ENCODE measurements at places on chromosomes 4 and X.

DNA sequence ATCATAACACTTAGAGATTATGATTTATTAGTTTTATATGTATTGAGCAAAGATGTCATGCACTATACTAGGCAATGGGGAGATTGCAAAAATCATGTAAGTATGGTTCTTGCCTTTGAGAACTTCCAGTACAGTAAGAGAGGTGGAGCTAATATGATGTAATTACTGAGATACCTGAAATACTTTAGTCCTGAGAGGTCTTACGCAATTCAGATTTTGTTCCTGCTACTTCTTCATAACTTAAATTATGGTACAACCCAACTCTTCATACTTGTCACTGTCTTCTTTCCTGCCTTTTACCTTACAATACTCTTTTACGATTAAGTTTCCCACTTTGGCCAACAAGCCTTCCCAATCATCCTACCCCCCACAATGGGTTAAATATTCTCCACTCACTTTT lies 564.2 kb upstream of the PITX2 start:
- DNase-seq: no peak

DNA sequence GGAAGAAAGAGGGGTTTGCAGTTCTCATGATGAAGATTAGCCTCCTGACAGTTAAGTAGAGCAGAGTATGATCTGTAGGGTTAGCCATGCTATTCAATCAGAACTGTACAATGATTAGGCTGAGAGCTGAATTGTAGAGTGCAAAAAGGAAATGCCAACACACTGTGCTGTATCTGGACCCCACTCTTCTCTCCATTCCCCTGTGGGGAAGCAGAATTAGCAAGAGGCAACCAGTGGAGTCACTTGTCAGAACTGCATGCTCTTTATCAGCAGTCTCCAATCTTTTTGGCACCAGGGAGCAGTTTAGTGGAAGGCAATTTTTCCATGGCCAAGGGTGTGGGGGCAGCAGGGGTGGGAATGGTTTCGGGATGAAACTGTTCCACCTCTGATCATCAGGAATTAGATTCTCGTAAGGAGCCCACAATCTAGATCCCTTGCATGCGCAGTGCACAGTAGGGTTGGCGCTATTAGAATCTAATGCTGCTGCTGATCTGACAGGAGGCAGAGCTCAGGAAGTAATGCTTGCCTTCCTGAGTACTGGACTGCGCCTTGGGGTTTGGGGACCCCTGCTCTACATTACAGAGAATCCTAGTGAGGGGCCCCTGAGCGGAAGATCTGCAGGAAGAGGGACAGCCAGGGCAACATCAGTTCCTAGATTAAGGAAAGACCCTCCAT lies 19.4 kb downstream of the TBC1D9 start:
- DNase-seq: no peak

DNA sequence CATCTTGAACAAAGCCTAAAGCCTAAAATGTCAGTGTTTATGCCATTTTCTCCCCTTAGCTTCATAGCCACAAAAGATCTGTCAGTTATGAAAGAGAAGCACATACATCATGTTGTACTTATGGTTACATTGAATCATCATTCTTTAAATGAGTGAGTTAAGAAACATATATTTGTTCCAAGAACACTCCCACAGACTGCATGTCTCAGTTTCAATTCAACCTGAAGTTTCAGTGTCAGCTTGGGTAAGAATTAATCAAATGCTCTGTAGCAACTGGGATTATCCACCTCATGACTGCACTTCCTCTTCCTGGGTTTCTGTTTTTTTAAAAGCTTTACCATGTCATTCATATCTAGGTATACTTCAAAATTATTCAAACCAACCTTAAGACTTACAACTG lies 3.9 kb upstream of the TMPRSS11B start:
- DNase-seq: no peak

GRCh38 chr4:171981185-171981584 lies 168.0 kb downstream of the GALNTL6 start:
- no peak for DNase-seq

GRCh38 chr4:3118312-3118711 lies 43.8 kb downstream of the HTT start:
- no peak for DNase-seq

- DNase-seq: no peak
These were observed 69.5 kb downstream of the AASDH start for GRCh38 chr4:56317749-56318148.

DNA sequence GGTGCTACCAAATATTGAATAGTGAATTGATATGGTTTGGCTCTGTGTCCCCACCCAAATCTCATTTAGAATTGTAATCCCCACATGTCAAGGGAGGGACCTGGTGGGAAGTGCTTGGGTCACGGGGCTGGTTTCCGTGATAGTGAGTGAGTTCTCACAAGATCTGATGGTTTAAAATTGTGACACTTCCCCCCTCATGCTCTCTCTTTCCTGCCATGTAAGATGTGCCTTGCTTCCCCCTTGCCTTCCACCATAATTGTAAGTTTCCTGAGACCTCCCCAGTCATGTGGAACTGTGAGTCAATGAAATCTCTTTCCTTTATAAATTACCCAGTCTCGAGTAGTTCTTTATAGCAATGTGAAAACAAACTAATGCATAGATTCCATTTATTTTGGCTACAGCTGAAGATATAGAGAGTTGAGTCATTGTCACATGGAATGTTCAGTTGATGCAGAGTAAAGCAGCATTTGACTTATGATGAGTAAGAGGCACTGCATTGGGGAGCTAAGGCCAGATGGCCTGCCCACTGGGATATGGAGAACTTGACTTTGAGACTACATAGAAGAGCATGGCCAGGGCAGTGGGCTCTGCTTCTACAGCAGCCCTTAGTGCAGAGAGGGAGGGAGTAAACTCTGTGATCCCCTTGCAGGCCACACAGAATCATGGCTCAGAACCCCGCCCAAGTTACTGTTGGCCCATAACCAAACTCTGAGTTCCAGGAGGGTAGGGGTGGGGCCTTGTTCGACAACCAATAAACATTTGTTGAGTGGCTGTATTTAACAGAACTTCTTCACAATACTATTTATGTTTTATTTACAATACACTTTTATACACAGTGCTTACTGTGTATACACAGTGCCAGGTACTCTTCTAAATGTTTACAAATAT lies 34.2 kb downstream of the RAI2 start:
- DNase-seq: no peak

GRCh38 chr4:22345678-22346077 lies 170.2 kb downstream of the ADGRA3 start:
- no peak for DNase-seq

DNA sequence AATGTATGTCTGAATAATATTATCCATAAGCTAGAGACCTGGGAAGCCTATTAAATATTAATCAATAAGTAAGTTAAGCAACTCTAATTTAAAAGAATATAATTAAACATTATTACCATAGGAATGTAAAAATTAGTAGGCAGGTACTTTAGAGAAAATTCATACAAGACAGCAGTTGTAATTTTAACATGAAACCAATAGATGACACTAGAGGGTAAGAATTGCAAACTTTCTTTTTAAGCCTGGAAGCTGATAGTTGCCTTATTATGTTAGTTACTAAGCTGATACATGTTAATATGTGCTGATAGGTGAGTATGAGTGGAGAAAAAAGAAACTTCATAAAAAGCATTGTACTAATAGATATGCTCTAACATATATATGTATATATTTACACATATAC lies 1157.4 kb downstream of the FAM133A start:
- DNase-seq: no peak

DNA sequence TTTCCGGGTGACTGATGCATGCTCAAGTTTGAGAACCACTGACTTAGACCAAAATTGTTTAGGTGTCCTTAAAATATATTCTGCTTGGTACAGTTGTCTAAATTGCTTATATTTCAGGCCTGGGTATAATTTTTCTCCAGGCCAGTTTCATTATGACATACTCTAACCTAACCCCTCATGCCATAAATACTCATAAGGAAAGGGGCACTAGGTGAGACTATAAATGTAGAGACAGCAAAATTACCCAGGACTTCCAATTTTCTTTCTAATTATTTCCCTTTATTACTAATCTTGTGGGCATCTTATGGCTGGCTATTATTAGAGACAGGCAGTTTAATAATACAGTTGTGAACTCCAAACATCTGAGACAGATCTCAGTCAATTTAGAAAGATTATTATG lies 150.2 kb downstream of the RRAGB start:
- DNase-seq: no peak

GRCh38 chrX:103688946-103689345 lies 2.4 kb upstream of the MORF4L2 start:
- no peak for DNase-seq

DNA sequence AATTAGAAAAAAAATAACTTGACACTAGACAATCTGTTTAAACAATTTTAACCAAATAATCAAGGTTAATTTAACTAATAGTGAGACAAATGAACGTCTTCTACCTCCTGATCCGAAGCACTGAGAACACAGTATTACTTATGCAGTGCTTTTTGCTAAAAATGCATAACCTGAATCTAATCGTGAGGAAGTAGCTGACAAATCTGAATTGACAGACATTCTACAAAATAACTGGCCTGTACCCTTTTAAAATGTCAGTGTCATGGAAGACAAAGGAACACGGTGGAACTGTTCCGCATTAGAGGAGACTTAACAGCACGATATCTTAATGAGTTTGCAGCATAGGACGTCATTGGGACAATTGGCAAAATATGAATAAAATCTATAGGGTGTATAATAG lies 631.2 kb upstream of the ZFP42 start:
- DNase-seq: no peak

DNA sequence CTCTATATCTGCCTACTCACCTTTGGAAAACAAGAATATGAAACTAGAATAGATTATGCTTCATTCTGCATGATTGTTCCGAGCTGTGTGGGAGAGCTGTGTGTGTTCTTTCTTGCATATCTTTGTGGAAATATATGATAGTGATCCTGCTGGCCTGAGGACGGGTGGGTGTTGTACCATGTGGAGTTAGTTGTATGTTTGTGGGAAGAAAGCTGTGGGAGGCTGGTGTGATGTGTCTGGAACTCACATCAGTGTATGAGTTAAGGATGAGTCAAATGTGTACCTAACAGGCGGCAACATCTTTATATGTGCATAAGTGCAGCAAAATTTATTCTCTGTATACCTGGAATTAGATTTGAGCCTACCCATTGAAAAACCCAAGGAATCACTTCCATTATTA lies 208.1 kb upstream of the ADGRL3 start:
- DNase-seq: no peak

GRCh38 chr4:159191989-159192388 lies 89.1 kb downstream of the RAPGEF2 start:
- no peak for DNase-seq

DNA sequence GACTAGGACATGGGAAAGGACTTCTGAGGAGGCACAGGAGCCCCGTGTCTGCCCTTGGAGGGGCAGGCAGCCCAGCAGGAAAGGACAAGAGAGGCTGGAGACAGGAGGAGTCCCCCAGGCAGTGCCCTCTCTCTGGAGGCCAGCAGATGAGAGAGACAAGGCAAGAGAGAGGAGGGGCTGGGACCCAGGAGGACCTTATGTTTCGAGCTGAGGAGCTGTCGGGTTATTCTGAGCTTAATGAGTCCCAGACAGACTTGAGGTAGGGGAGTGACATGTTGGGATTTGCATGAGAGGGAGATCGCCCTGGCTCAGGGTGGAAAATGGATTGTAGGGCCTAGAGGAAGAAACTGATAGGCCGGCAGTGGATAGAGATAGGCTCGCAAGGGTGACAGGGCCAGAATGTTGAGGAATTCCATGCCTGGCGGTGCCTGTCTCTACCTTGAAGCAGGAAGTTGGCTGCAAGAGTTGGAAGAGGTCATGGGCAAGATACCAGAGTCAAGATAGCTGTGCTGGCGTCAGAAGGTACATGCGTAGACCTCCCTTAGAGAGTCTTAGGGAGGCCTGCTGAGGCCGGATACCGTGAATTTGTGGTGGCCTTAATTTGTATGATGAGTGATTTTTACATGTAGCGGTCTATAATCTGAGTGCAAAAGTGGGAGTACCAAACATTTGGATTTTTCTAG lies 19.4 kb downstream of the STOX2 start:
- no peak for DNase-seq

DNA sequence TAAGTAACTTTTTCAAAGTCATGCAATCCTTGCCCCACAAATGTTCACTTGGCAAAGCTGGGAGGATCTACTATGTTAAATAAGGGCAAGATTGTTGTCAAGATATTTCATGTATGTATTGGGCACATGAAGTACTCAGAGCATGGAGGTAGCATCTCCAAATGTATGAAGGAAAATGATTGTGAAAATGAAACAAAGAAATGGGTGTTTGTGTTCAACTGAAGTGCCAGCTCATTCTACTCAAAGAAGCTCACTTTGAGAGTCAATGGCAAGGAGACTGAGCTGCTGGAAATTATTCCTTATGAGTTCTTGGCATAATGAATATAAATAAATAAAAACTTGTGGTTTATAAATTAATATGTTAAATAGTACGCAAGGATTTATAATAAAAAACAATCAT lies 124.5 kb upstream of the ARSJ start:
- no peak for DNase-seq

GRCh38 chr4:8001564-8002355 lies 62.1 kb upstream of the AFAP1 start:
- DNase-seq: no peak

- DNase-seq: no peak
These were observed 87.5 kb upstream of the ZFP42 start for GRCh38 chr4:187908079-187908561.

- DNase-seq: no peak
These were observed 176.0 kb downstream of the SHOX start for GRCh38 chrX:806586-806985.

GRCh38 chr4:53044651-53044960 lies 182.5 kb downstream of the RASL11B start:
- DNase-seq: no peak

DNA sequence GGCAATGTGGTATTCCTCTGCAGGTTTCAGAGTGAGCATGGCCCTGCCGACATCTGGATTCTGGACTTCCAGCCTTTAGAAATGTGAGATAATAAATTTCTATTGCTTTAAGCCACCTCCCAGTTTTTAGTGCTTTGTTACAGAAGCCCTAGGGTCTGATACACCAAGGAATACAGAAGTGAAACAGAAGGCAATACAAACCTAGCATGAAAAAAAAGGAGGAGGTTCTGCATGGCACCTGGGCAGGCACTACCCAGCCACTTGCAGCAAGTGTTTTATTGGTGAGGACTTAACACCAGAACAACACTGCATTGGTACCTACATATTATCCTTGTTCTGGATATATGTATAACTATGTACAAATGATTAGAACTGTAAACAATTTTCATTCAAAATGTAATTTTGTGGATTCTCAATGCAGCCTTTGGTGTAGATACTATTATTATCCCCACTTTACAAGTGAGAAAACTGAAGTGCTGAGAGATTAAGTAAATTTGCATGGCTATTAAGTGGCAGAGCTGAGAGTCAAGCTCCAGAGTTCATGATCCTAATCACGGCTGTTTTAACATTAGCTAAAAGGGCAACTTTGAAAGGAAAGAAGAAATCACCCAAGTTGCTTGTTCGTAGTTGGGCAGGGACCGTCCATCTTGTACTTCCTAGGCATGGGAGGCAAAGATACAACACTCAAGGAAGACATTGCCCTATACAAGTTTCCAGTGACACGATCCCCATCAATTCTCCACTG lies 71.8 kb downstream of the IL21 start:
- no peak for DNase-seq

GRCh38 chrX:124226129-124226528 lies 106.3 kb upstream of the TEX13D start:
- DNase-seq: no peak

Measured in activated CD4-positive, alpha-beta T cell treated with anti-CD3 and anti-CD28 coated beads for 4 hours (primary cell).